Progenitor cell of endocrine pancreas (in vitro differentiated cells): ENCODE measurements at places on chromosomes 13 and 19. TPM values are rescaled to one million over a fixed set of nuclear protein-coding genes. Genes with fewer than 3 reads are reported as not detected.

- no peak for DNase-seq
These were observed 291.4 kb downstream of the DCLK1 start for GRCh38 chr13:35839806-35840205.

DNA sequence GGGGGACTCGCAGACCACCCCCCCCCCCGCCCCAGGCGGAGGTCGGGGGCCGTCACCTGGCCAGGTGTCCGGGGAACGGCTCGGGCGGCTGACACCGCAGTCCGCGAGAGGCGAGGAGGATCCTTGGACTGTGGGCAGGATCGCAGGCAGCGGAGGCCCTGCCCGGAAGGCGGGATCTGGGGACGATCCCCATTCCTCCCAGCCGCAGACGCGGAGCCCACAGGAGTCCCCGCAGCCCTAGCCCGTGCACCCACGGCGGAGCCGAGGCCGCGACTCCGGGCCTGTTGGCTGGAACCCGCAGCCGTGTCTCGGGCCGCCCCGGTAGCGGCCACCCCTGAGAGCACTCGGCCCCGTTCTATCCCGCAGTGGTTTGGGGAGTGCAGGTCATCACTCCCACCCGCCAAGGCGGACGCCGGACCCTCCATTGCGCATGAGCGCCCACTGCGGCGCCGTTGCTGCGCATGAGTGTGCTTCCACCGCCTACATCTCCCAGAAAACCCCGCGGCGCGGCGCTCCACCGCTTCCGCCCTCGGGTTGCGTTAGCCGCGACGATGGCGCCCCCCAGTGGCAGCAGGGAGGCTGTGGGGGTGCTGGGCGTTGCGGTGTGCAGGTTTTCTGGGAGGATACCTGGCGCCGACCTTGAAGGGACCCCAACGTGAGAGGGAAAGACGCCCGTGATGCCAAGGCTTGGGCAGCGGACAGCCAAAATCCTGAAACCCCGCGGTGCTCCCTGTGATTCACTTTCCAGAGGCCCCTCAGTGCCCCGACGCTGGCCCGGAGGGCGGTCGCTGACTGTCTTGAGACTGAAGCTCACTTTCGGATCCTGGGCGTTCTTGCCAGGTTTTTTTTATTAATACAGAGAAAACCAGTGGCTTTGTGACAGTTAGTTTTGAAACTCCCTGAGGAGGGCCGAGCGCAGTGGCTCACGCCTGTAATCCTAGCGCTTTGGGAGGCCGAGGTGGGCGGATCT, 4.4 kb upstream of the ZNF329 start:
- peak; percentile 99 for DNase-seq

CGB8 gene
- total RNA-seq, result not detected in 2 replicates

- DNase-seq, result no peak
These were observed 334.6 kb downstream of the MYO16 start for GRCh38 chr13:108963846-108964600.

DNA sequence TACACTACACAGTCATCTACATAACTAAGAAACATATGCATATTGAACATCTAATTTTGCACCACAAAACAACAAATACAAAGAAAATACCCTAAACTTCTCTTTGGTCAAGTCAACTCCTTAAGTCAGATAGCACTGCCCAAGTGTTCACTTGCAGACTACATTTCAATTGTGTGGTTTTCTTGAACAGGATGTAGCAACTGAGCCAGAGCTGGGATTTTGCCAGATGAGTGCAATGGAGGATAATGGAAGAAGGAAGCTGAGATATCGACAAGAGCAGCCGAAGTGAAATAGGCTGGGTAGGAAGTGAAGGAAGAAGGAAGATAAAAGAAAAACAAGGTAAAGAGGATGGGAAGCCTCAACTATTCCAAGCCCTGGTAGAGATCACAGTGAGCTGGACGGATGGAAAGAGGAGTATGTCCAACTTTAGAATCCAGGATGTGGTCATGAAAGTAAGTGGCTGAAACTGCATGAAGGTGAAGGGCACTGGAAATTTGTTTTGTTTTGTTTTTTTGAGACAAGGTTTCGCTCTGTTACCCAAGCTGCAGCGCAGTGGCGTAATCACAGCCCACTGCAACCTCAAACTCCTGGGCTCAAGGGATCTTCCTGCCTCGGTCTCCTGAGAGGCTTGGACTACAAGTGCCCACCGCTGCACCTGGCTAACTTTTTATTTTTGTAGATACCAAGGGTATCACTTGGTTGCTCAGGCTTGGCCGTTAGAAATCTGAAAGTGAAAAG, 15.0 kb downstream of the NUFIP1 start:
- no peak for DNase-seq

LRRC63 gene
- 0.24 and 0.42 TPM in 2 replicates for total RNA-seq

DNA sequence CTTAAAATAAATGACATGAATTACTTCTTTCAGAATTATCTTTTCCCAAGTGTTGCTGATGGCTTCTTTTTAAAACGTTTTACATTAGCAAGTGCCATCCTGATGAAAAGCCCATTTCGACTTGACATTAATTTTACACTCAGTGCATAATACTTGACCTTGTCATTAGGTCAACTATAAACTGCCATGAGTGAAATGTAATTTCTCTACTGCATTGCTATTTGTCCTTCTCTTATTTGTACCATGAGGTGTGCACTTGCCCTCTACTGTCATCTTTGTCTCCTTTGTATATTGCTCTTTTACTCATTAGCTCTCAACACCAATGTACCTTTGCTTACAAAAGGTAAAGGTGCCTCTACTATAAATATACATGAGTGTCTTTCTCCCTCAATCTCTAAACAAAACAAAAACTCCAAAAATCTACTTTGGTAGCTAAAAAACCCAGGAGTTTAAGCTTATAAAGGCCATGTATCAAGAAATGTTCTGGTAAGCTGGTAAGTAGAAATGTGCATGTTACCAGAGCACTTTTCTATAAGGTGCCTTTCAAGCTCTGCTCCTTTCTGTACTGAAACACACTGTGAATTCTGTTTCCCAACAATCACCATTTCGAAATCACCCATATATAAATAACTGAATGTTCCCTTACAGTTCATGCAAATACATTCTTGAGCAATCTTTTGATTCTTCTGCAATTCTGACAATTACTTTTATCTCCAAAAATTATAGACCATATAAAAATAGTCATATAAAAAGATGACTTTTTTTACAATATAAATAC, 351.4 kb downstream of the SLITRK5 start:
- DNase-seq, result no peak

GRCh38 chr13:34421347-34421719, 520.7 kb upstream of the NBEA start:
- no peak for DNase-seq

DNA sequence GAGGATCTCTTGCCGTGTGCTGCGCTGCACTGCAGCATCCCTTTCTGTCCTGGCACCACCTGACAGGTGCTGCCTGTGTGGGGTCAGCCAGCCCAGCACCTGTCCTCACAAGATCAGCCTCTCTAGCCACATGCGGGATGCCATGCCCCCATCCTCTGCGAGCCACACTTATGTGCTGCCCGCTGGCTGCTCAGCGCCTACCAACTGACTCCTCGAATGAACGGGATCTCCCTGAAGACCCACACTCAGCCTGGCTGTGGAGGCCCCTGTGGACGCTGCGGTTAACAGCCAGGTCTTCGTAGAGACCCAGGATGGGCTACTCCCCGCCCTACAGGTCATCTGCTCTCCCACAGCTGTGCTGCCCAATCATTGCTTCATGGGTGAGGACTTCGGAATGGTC, 106.1 kb downstream of the DOCK9 start:
- no peak for DNase-seq

DNA sequence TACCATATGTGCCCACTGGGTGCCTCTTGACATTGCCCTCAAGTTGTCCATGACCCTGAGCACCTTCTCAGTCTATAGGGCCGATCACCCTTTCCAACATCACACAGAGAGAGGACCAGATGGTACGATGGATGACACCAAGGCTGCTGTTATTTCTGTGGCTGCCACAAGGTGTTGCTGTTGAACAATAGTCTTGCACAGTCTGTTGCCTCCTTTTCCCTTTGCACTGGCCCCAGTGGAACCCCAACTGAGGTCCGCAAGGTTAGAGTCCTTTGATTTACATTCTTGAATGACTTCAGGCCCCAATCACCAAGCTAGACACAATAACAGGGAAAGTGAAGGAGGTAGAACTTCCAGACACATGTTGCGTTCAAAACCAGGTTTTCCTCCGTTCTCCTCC, 52.0 kb downstream of the TINCR start:
- DNase-seq, result no peak

GRCh38 chr19:41934849-41935374, 6.7 kb upstream of the ERFL start:
- DNase-seq, result peak; percentile 85

AKT2 gene
- 200 TPM in 2 replicates for total RNA-seq

GRCh38 chr19:16376649-16377048, 52.0 kb downstream of the KLF2 start:
- DNase-seq, result no peak

GRCh38 chr13:51364404-51365008, 25.0 kb downstream of the SERPINE3 start:
- DNase-seq, result no peak

WDR87 gene
- total RNA-seq, result 0.02 TPM in 1 of 2 replicates, not detected in the other

- no peak for DNase-seq
These were observed 12.9 kb upstream of the MED26 start for GRCh38 chr19:16640951-16641350.

GRCh38 chr13:27562457-27562856, 57.9 kb downstream of the LNX2 start:
- no peak for DNase-seq

NKG7 gene
- not detected in 2 replicates for total RNA-seq

NBEA gene
- 20.9 and 21.7 TPM in 2 replicates for total RNA-seq

ASPDH gene
- total RNA-seq, result not detected in 2 replicates
